CD8-positive, alpha-beta T cell (primary cell): ENCODE measurements at places on chromosomes 4 and X.

DNA sequence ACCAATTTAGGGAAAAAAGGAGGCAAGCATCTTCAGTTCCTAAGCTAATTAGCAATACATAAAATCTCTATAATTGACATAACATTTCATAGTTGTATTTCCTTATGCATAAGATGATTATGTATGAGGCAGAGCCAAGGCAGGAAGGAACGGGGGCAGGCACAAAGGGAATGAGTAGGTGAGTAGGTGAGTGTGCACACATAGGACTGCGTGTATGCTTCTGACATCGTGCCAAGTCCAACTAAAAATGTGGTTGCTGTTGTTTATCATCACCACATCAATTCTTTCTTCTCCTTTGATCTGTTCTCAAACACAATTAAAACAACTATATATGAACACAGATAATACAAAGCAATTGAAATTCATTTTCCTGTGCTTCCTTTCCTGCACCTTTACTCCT lies 131.2 kb downstream of the UNC5C start:
- no peak for DNase-seq

- no peak for DNase-seq
These were observed 47.5 kb upstream of the EIF1AX start for GRCh38 chrX:20189171-20189570.

DNA sequence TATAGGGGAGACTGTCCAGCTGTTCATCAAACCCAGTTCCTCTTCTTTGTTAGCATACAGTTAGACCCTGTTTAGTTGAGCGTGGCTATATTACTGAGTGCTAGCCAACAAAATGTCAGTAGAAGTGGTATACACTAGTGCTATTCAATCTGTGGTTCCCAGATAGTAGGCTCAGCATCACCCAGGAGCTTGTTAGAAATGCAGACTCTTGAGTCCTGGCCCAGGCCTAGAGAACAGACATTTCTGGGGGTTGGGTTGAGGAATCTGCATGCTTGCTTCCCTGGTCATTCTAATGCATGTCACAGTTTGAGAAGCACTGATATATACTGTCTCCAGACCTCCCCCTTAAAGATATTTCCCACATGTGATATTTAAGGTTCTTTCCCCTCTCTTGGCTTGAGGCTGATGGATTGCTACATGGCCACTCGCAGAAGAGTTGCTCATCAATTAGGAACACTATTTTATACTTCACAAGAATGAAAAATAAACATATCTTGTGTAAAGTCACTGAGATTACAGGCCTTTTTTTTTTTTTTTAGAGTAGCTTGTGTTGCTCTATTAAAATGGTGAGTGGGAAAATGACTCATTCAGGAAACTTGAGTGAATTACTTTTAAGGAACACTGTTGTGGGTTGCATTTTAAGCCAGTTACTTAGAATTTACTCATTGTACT lies 289.0 kb downstream of the STIM2 start:
- DNase-seq, result no peak

GRCh38 chr4:156443488-156443887 lies 489.8 kb upstream of the CTSO start:
- no peak for DNase-seq

DNA sequence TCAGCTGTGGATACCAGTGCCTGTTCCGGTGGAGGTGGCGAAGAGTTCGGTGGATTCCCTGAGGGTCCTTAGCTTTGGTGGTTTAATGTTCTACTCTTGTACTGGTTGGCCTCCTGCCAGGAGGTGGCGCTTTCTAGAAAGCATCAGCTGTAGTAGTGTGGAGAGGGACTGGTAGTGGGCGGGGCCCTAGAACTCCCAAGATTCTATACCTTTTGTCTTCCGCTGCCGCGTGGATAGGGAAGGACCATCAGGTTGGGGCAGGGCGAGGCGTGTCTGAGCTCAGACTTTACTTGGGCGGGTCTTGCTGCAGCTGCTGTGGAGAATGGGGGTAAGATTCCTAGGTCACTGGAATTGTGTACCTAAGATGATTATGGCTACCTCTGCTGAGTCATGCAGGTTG lies 390.3 kb downstream of the FAM47A start:
- DNase-seq, result no peak

DNA sequence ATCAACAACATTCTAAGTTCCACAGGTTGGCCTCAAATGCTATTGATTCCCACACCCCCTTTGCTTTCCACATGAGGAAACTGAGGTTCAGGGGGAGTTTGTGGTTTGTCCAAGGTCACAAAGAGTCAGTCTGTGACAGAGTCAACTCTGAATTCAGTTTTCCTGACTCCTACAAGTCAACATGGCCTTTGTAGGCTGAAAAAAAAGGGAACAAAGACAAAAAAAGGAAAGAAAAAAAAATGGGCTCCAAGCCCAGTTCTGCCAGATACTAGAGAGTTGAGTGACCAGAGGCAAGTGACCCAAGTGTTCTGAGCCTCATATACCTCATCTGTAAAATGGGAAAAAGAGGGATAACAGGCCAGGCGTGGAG lies 16.5 kb upstream of the PIM2 start:
- no peak for DNase-seq

- no peak for DNase-seq
These were observed 4.3 kb downstream of the PGRMC1 start for GRCh38 chrX:119240356-119240755.

- no peak for DNase-seq
These were observed 833.6 kb downstream of the CCSER1 start for GRCh38 chr4:90960840-90961239.

DNA sequence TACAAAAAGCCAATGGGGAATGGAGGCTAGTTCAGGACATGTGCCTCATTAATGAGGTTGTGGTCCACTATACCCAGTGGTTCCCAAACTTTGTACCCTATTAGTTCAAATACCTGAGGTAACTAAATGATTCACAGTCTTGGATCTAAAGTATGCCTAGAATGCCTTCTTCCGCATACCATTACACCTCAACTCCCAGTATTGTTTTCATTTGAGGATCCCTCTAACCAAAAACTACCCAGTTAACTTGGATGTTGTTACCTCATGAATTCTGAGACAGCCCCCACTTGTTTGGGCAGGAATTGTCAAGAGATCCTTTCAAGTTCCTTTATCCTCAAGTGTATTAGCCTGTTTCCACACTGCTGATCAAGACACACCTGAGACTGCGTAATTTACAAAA lies 439.2 kb downstream of the PCDH10 start:
- DNase-seq, result no peak

- peak; percentile 42 for DNase-seq
These were observed 44.4 kb upstream of the TMSB15B start for GRCh38 chrX:103918050-103918449.

DNA sequence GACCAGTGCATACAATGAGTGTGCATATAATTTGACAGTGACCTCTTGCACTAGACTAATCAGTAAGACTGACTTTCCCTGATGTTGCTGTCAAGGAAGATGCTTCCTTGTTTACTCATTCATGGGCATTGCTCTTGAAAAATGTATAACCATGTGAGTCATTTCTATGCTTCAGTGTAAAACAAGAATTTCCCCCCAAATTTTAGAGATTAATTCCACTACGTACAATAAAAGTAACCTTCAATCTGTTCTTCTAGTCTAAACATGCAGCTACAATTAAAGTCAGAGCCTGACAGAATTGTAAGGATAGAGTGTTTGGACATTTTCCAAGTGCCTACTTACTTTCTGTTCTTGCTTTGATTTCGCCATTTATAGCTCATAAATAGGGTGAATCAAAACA lies 935.7 kb downstream of the RAPGEF2 start:
- DNase-seq, result no peak

GRCh38 chr4:105422207-105422920 lies 51.5 kb downstream of the PPA2 start:
- no peak for DNase-seq

GRCh38 chrX:78124307-78124706 lies 15.1 kb downstream of the TAF9B start:
- no peak for DNase-seq

DNA sequence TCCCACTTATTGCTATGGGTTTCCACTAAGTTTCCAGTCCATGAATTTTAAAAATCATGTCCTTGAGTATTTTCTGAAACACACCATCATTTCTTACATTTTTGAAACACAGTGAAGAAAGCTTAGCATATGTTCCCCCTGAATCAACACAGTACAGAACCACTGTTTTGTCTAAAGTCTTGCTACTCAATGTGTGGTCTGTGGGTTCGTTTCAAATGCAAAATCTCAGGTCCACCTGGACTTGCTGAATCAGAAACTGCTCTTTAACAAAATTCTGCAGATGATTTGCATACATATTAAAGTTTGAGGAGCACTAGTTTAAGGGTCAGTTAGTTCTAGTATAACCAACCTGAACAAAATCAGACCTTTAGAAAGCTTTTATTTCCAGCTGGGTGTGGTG lies 60.4 kb downstream of the SUPT20HL2 start:
- DNase-seq, result no peak

DNA sequence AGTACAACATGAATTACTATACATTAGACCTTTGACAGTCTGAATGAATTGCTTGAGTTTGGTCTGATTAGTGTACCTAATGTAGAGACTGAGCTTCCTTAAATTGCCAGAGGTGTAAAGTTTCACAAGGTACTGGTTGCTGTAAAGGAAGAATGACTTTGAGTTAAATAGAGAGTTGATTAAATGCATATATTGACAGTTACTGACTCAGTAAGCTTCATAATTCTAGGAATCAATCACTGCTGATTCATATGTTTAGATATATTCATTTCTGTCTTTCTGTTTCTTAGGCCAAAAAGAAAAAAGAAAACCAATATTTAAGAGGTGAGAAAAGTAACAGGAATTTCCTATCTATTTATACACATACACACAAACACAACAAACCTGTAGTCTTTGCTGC lies 16.2 kb upstream of the ART3 start:
- DNase-seq, result no peak

GRCh38 chr4:14092741-14093140 lies 465.2 kb upstream of the BOD1L1 start:
- no peak for DNase-seq

DNA sequence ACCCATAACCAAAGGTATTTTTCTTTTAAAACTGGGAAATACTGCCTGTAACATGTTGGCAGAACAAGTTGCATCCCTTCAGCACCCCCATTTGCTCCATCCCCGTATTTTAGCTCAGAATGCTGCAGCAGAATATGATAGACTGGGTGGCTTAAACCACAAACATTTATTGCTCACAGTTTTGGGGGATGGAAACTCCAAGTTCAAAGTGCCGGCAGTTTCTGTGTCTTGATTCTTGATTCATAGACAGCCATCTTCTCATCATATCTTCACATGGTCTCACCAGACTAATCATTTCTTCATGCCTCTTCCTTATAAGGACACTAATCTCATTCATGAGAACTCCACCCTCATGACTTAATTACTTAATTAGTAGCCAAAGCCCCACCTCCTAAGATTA lies 10.5 kb upstream of the INPP4B start:
- no peak for DNase-seq

GRCh38 chr4:98473046-98473445 lies 185.4 kb downstream of the TSPAN5 start:
- no peak for DNase-seq

DNA sequence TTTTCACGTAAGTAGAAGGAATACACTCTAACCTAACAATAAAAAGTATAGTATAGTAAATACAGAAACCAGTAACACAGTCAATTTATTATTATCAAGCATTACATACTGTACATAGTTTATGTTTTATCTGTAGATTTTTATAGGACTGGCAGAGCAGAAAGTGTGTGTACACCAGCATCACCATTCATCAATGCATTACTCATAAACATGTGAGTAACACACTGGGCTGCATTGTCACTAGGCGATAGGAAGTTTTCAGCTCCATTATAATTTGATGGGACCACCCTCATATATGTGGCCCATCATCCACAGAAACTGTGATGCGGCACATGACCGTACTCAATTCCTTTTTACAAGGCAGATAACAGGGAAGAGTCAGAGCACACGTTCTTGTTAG lies 137.8 kb upstream of the RBPJ start:
- no peak for DNase-seq

- no peak for DNase-seq
These were observed 279.7 kb upstream of the SLC7A11 start for GRCh38 chr4:138521809-138522208.

DNA sequence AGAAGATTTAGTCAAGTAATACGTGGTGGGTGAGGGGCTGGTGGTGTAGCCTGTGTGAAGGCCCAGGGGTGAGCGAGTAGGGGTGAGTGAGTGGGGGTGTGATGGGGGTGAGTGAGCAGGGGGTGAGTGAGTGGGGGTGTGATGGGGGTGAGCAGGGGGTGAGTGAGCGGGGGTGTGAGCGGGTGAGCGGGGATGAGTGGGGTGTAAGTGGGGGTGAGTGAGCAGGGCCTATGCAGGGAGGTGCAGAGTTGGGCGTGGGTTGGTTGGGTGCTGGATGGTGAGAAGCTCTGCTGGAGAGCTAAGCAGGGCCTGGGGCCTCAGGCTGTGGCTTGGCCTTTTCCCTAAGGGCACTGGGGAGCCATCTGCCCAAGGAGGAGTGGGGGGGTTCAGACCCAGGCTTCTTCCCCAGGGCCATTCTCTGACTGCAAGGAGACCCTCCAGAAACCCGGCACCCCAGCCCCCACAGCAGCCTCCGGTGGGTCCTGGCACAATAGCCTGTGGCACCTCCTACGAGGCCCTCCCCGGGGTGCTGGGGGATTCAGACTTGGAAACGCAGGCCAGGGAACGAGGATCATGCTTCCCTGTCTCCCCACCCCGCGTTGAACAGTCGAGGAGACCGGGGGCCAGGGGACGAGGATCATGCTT lies 30.4 kb downstream of the SH3TC1 start:
- peak; percentile 55 for DNase-seq

DNA sequence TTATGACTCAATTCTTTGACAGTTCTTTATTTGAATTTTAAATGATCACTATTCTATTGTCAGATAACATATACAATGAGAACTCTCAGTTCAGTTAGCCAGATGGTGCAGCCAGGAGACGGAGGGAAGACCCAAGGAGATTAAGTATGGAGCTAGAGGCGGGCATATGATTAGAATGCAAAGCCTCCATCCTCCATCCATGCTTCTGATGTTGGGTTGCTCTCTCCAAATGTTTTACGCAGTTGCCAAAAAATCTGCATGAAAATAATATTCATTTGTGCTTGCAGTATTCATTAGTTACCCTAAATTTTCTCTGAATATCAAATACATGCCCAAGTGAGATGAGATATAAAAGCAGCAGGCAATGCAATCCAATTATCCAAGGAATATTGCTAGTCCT lies 874.8 kb downstream of the C4orf33 start:
- DNase-seq, result no peak

DNA sequence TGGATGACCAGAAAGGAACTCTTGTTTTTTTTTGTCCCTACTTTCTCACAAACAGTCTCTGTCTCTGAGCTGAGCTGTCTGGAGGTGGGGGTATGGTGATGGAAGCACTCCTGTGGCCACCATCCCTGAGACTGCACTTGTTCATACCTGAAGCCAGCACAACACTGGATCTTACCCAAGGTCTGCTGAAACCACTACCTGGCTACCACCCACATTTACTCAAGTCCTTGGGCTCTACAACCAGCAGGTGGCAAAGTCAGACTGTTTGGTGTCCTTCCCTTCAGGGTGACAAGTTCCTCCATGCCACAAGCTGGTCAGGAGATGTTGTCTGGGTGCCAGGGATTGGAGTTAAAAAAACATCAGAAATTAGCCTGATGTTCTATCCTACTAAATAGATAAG lies 89.7 kb downstream of the NEXMIF start:
- DNase-seq, result no peak
